Foreskin fibroblast (primary cell): ENCODE measurements at places on chromosomes 13 and 19.

- DNase-seq: peak; percentile 99
Observed at GRCh38 chr19:3154957-3155736, 19.3 kb downstream of the GNA15 start.

DNA sequence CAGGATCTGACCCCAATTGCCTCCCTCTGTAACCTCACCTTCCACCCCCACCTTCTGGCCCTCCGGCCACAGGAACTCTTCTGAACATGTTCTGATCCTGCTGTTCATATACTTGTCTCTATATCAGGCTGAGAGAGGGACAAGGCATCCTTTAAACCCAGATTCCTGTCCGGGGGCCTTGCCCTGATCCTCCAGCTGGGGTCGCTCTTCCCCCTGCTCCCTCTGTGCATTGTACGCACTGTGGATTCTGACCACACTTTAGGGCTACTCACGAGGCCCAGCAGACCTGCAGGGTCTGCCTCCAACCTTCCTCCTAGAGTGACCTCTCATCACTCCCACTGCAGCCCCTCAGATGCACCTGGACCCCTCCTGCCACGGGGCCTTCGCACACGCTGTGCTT, 269.3 kb downstream of the UQCRFS1 start:
- no peak for DNase-seq

- DNase-seq: peak; percentile 84
Observed at GRCh38 chr19:5002143-5002542, 33.2 kb downstream of the KDM4B start.

DNA sequence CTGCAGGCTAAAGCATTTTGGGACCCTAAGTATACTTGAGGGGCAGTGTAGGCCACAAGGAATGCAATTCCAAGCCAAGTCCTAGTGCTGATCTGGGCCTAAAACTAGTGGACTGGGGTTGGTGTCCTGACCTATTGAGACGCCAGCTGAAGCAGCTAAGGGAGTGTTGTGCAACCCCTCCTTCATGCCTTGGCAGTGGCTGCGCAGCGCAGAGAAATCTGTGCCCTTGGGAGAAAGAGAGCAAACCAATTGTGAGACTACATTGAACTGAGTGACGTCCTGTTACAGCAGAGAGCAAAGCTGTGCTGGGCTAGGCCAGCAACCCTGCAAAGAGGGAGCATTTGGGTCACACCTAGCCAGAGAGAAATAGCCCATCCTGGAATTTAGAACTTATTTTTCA, 2715.0 kb upstream of the PCDH20 start:
- DNase-seq: no peak

DNA sequence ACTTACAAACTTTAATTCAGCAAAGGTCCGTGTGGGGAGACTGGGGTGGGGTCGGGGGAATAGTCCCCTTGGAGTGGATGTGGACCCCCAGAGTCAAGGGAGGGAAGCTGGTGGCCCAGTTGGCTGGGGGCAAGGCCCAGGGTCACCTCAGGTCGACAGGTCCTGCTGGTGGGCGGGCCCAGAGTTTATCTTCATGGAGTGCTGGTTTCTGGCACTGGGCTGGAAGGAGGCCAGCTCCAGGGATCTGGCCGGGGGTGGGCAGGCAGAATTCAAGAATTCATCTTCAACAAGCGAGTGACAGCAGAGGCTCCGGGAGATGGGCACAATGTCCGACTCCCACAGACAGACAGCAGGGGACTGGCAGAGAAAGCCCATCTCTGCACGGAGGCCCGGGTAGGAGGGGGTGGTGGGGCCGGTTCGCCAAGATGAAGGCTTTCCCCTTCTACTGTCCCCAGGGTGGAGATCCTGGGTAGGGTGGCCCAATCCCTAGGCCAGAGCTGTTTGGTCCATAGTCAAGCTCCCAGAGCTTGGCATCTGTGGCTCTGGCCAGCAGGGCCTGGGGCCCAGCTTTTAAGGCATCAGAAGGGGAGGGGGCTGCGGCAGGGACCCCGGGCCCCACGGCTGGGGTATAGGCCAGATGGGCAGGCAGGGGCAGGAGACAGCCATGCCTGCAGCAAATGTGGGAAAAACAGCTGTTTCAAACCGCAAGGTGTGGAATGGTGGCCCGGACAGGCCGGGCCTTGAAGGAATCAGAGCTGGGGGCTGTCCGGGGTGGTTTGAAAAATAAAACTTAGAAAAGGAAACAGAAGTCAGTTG, 622 bp upstream of the FDX2 start:
- no peak for DNase-seq

DNA sequence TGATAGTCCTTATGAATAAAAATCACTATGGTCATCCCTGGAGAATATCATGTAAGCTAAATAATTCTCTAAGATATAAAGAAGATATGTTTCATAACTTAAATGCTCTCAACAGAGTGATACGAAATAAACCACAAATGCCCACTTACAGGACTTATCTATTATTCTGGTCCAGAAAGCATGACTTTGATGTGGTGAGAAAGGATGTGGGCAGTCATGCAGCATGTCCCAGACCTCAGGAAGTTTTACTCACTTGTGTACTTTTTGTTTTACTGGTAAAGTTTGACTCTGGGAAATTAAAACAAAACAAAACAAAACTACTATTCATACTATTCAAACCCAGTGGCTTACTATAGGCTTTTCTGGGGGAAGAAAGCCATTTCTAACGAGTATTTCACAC, 483.2 kb upstream of the SLITRK6 start:
- DNase-seq: no peak

- no peak for DNase-seq
Observed at GRCh38 chr13:91381371-91381770, 17.1 kb upstream of the GPC5 start.

DNA sequence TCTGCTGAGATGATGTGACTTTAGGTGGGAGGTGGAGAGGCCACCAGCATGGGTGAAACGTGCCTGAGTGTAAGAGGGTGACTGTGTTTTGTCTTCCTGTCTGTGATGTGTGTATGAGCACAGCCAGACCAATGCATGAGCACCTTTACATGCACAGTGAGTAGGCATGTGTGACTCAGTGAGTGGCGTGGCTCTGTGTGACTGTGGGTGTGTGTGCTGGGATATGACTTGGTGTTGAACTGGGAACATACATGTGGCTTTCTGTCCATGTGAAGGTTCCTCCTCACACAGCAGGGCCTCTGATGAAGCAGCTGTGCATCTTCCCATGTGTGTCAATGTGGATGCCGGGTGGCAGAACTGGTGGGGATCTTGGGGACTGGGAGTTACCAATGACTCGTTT, 19.9 kb upstream of the LGALS13 start:
- no peak for DNase-seq

DNA sequence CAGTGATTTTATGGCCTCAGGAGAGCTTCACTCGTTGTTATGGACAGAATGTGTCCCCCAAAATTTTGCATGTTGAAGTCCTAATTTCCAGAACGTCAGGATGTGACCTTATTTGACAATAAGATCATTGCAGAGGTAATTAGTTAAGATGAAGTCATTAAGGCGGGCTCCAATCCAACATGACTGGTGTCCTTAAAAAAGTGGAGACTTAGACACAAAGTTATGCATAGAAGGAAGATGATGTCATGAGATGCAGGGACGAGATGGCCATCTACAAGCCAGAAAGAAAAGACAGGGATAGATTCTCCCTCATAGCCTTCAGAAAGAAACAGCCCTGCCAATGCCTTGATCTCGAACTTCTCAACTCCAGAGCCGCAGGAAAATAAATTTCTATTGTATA, 25.8 kb upstream of the SPATA13 start:
- DNase-seq: no peak

DNA sequence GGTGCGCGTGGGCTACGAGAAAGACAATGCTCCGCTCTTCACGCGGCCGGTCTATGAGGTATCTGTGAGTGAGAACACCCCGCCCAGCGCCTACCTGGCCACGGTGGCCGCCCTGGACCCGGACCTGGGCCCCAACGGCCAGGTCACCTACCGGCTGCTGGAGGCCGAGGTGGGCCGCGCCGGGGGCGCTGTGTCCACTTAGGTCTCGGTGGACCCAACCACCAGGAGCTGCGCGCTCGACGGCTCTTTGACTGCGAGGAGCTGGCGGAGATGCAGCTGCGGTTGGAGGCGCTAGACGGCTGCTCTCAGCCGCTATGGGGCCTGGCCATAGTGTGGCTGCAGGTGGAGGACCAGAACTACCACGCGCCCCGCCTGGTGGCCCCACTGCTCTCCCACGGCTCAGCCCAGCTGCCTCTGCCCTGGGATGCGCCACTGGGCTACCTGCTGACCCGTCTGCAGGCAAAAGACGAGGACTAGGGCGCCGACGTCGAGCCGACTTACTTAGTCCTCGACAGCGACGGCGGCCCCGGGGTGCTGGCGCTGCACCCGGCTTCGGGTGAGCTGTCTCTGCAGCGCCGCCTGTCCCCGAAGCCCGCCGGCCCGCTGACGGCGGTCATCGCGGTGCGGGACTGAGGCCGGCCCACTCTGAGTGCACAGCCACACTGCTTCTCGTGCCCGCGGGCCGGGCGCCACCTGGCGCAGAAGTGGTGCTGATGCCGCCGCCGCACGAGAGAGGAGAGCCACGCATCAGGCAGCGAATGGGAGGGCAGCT, 173.0 kb downstream of the OLFM4 start:
- no peak for DNase-seq

GRCh38 chr19:16070366-16070990, 5.8 kb upstream of the TPM4 start:
- peak; percentile 25 for DNase-seq

DNA sequence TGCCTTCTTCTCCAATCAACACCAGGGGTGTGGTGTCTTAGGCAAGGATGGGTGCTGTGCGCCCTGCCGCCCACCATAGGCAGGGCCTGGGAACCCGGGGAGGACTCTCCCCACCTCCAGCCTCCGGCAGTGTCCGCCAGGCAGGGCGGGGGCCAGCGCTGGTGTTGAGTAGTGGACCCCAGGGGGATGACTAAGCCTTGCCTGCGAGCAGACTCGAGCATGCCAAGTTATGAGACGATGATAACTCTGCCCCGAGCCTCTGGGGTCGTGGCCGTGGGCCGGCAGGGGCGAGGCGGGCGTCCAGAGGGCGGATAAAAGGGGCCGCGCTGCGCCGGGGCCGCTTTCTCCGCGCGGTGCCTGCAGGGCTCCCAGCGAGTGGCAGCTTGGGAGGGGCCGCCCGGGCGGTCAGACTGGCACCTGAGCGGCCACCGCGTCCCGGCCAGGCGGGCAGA, at the start of gene MEDAG:
Gene MEDAG, plus strand, starts transcription at position 340 of the 452 bp plus-strand sequence. CDS start 245 bp downstream, outside the sequence.
- peak; percentile 74 for DNase-seq

GRCh38 chr13:102176846-102177245, 225.0 kb downstream of the FGF14 start:
- no peak for DNase-seq

- DNase-seq: peak; percentile 34
Observed at GRCh38 chr19:12047868-12048267, 4.9 kb downstream of the ZNF878 start.

DNA sequence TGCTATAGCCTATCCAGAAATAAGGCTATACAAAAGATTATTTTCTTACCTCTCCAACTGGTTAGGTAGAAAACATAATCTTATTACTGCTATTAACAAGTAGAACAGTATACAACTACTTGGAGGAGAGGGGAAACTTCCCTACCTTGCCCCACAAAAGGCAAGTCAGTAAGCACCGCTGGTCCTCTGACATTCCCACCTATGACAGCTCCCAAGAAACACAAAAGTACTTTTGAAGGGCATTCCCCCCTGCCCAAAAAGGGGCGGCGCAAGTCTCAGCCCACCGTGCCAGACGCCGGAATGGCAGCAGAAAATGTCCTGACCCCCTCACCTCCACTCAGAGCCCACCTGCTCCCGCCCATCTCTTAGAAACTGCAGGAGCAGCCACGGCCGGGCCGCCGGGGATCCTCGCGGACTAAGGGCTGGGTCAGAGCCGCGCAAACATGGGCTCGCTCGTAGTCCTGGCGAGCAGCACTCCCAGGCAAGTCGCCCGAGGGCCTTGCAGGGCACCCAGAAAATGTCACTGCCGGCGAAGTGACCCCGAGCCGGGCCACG, 437 bp downstream of the SUCLA2 start:
- peak; percentile 28 for DNase-seq

DNA sequence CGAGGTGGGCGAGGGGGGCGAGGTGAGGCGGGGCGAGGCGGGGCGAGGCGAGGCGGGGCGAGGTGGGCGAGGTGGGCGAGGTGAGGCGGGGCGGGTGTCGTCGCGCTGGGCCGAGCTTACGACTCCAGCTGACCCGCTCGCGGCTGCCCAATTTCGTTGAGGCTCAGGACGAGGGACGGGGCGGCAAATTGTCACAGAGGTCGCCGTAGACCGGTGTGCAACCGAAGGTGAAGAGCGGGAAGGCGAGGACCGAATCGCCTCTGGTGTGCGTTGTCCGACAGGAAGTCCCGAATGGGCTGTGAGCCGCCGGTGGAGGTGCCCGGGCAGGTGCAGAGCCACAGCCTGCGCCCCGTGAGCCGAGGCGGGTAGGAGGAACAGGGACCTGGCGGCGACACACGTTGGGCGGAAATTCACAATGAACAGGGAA, at the start of gene LACC1:
Gene LACC1, plus strand, starts transcription at position 150 of the 427 bp plus-strand sequence. CDS start 1,082 bp downstream, outside the sequence.
- peak; percentile 43 for DNase-seq

GRCh38 chr13:52061587-52061986, 37.1 kb downstream of the UTP14C start:
- no peak for DNase-seq

GRCh38 chr13:67803118-67803517, 573.0 kb upstream of the PCDH9 start:
- no peak for DNase-seq

- DNase-seq: peak; percentile 24
Observed at GRCh38 chr19:52297601-52298364, 814 bp downstream of the ZNF480 start.

DNA sequence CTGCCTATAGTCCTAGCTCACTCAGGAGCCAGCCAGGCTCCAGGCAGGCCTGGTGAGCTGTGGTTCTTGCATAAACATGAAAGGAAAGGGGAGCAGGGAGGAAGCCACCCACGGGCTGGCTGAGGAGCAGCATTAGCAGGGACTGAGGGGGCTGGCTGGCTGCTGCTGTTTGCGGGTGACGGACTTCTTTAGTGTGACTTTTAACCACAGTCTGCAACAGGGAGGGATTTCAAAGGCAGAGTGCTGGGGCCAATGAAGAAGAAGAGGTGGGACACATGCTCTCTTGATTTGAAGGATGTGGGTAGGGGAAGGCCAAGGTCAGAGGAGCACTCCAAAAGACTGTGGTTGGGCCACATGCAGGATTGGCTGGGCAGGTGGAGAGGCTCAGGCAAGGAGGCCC, 223.0 kb downstream of the DNAJC15 start:
- no peak for DNase-seq

DNA sequence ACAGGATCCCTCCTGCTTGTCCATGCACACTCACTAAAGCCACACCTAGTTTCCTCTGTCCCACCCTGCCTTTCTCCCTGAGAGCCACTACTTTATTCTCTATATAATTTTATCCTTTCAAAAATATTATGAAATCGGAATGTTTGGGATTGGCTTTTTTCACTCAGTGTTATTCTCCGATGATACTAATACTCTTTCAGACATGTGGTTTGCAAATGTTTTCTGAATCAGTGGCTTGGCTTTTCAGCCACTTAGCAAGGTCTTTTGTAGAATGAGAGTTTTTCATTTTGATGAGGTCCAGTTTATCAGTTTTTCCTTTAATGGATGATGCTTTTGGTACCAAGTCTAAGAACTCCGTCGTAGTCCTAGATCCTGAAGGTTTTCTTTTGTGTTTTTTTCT, 11.6 kb downstream of the SPATA13 start:
- no peak for DNase-seq

DNA sequence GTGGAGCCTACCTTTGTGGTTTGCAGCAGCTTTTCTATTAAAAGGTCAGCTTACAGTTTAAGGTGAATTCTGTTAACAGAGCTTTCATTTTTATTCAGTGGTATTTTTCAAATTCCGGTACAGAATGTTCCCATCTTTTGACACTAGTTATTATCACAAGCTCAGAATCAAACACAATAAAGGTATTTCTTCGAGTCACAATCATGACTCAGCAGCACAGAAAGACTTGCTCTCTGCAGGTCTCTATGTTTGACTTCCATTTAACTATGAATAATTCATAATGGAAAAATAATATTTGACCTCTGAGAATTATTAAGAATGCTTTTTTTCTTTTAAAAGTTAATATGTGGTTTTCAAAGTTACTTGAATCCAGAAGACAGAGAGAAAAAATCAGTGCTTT, 28.2 kb downstream of the DACH1 start:
- DNase-seq: no peak
